ENCODE measurements at places on chromosomes 6 and 20. TPM values are rescaled to one million over a fixed set of nuclear protein-coding genes. Genes with fewer than 3 reads are reported as not detected.

- no peak for DNase-seq
These were observed 14.6 kb downstream of the GMDS start for GRCh38 chr6:2230659-2231277.

DNA sequence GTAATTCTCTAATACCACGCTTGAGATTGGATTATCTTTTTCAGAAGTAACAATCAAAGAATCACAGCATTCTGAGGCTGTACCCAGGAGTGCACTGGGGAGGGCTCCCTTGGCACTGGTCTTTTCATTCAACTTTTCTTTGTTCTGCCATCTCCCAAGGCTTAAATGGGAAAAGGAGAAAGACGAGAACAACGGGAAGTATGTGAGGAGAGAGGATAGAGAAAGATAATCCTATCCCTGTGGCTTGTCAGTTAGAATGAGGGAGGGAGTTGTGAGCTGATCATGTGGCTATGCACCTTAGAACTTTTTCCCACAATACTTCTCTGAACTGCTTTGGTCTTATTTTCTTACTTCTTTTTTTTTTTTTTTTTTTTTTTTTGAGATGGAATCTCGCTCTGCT, 83.1 kb downstream of the CAP2 start:
- DNase-seq = no peak

DNA sequence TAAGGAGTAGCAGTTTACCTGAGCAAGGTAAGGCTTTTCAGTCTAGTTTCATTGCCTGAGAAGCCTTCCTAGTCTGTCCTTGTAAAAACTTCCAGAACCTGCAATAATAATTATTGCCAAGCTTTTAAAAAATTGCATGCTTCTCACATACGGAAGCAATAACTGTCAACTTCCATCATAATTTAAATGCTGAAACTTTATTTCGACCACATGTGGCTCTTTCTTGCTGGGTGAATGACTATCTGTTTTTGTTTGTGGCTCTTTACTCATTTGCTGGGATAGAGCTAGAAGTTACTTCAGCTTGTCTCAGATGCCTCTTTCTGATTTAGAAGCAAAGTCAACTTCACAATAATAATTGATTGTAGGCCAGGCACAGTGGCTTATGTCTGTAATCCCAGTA, 95.9 kb upstream of the COL21A1 start:
- no peak for DNase-seq

DNA sequence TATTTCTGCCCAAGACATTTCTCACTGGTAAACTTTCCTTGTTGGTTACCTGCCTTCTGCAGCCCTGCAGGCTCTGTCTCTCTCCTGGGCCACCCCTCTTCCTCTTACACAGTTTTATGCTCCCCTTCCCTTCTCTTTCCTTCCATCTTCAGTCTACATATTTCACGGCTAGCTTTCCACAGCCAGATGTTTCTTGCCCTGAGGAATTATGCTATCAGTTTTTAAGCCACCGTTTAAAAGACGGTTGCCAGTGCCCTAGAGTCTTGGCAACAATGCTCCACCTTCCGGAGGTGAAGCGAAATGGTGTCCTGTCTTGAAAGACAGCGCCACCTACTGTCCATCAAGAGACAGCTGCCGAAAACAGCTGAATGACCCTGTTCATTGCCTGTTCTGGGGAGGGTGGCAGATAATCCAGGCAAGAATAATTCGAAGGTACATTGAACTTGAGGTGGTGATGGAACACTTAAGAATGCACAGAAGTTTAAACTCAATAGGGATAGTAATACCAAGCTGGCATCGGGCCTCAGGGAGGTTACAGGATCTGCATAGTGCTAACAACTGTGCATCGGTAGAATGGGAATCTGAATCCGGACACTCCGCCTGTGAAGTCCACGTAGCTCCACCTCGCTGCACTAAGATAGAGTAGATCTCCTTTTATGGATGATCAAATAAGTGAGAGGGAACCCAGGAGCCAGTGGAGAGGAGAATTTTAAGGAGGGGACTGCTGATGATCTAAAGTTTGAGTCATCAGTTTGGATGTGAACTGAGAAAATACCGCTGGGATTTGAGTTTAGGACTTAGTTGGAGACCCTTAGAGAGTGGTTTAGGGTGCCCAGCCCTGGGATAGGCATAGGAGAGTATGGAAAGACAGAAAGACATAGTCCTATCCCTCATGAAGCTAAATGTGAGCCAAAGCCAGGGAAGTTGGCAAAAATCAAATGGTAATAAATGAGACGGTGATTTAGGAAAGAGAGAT, 4.8 kb upstream of the TRIM40 start:
- peak; percentile 91 for DNase-seq

DNA sequence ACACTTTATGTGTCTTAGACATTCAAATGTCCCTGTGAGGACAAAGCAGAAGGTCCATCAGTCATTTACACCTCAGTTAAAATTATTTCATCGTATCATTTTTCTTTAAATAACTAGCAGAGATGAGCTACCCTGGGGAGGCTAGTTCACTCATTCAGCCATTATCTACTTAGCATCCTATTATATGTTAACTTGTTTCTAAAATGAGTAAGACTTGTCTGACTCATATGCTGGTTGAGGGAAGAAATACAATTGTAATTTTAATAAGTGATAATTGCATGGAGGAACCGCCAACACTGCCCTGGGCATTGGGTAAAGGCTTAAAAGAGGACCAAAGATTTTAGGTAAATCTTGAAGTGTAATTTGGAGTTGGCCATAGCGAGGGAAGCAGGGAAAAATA, 12.4 kb upstream of the PTPRK start:
- DNase-seq = peak; percentile 51

DNA sequence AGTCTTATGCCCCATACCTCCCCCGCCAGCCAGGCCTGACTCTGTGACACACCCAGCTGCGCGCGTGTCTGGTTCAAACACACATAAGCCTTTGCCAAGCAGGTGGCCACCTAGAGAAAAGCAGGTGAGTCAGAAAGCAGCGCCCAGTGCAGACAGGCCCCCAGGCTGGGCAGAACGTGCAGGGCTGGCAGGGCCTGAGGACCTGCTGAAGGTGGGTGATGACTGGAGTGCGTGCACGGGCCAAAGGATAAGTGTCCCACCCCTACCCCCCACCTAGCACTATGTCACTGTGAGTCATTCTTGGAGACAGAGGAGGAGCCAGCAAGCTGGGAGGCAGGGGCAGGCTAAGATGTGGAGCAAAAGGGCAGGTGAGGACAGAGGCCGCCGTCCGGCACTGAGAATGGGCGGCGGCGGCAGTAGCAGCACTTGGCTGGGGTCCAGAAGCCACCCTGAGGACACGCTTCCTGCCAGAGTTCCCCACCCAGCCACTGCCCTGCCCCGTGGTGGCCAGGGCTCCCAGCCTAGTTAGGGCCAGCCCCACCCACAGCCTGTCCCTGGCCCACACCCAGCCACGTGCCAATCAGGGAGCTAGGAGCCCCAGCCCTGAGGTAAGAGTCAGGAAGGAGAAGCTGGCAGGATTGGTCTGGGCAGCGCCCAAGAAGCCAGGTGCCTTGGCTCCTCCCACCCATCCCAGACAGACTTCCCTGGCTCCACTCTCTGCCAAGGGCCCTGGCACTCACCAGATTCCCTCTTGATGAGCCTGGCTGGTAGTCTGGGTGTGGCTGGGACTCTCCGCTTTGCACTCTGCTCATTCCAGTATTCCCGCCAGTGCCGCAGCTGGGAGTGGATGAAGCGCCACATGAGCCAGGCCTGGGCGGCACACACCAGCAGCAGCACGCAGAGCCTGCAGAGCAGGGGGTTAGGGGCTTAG, 72.7 kb downstream of the TRAM2 start:
- peak; percentile 97 for DNase-seq

GRCh38 chr6:28944412-28944865, 20.7 kb upstream of the TRIM27 start:
- peak; percentile 80 for DNase-seq

DNA sequence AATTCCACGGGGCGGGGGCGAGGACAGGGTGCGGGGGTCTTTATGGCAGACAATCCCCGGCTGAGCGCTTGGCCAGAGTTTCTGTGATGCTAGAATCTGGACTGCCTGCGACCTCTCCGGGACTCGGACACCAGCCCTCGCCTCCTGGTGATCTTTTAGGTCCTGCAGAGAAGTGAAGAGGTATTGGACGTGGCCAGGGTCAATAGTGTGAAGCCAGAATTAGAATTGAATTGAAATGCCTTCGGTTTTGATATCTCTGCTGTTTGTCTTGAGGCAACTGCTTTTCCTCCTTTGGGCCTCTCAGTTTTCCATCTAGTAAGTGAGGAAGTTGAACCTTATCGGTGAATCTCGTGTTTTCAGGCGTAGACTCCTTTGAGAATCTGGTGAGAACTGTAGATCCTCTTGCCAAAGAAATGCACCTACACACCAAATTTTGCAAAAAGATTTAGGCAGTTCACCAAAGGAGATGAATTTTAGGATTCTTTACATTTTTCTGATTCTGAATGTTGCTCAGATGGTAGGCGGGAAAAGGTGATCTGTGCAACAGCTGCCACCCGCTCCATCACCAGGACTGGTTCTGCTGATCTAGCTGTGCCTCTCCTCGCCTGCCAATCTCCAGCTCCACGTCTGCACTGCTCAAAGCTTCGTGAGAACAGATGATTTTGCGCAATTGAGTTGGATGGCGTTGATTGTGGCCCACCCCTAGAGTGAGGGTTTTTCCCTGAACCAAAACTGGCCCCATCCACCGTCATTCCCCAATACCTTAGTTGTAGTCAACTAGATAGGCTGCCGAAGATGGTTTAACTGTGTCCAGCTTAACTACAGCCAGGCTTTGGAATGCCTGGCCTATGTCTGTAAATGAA, 837 bp upstream of the OSER1 start:
- DNase-seq = peak; percentile 80

DNA sequence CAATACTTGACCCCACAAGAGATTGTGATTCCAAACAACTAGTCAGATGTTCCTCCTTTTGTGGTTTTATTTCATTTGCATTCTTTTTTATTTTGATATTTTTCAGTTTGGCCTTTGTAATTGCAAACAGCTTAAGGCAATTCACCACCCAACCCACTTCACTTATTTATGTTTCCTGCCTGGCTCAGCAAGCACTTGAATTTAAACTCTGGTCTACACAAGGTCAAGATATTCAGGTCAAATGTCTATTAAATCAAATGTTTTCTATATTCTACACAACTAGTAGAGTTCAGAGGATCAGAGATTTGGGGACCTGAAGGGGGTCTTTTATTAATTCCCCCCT, 100.1 kb downstream of the SGK1 start:
- peak; percentile 8 for DNase-seq

DNA sequence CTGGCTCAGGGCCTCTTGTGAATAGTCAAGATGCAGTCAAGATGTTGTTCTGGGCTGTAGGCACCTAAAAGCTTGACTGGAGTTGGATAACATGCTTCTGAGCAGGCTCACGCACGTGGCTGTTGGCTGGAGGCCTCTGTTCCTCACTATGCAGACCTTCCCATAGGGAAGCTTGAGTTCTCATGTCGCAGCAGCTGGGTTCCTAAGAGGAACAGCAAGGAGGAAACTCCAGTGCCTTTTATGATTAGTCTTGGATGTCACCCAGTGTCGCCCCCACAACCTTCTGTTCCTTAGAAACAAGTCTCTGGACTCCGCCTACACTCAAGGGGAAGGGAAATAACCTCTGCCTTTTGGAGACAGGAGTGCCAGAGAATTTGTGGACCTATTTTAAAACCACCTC, 210.7 kb downstream of the BCAS1 start:
- peak; percentile 39 for DNase-seq

GRCh38 chr6:111503194-111503593, 20.2 kb upstream of the REV3L start:
- DNase-seq = no peak

GRCh38 chr20:46963758-46964617, 69.3 kb downstream of the EYA2 start:
- DNase-seq = no peak

DNA sequence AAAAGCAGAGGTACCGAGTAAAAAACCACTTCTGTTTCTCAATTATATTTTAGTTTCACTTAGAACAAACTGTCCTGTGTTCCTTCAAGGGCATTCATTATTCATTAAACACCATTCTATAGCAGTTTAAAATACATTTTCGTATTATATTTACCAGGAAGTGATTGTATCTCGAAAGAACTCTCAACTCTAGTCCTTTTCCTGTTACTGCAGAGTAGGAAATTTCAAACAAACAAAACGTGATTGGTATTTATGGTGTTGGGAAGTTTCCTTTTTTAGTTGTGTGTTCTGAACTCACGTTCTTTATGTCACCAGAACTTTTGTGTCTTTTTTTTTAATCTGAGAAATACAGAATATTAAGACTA, 139.5 kb upstream of the BTBD3 start:
- DNase-seq = peak; percentile 18

GRCh38 chr6:21665110-21665391, 71.5 kb downstream of the SOX4 start:
- DNase-seq = peak; percentile 45

- DNase-seq = peak; percentile 5
These were observed 313.2 kb downstream of the TFAP2A start for GRCh38 chr6:10101551-10102252.

DNA sequence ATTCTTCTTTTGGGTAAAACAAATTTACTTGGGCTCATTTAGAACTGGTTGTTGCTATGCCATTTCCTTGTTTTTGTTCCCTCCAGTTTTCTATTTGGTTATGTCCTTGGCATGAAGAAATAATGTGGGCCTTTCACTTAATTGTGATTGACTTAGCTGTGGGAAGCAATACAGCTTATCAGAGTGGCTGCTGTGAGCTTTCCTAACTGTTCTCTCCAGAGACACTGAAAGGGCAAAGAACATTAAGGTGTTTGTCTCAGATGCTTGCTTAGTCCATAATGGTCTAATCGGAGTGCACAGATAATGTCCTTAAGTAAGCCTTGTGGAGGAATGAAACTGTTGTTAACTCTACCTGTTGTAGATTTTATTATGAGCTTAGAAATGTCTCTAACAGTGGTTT, 56.6 kb downstream of the SH3BGRL2 start:
- no peak for DNase-seq

- DNase-seq = no peak
These were observed 47.2 kb downstream of the QKI start for GRCh38 chr6:163461696-163462095.

- DNase-seq = no peak
These were observed 153.3 kb upstream of the ARG1 start for GRCh38 chr6:131419702-131420101.

DNA sequence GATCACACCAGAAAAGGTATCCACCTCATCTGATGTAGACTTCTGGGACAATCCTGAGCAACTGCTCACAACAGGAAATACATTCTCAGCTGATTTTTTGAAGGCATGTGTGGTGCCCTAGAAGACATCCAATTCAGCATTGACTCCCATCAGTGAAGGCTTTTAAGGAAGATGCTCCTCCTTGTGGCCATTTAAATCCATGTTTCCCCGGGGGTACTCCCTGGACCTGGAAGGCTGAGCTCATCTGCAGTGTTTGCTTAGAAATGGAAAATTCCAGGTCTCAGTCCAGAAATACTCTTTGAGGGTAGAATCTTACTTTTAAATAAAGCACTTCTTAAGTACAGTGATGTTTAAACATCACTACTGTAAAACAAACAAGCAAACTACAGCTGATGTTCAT, 195.5 kb upstream of the PDE10A start:
- DNase-seq = peak; percentile 13

GRCh38 chr6:26414281-26414680, 12.2 kb downstream of the BTN3A1 start:
- DNase-seq = no peak

UNC5CL gene
- not detected for polyA plus RNA-seq

EYA2 gene
- 0.14 TPM for polyA plus RNA-seq

EYS gene
- 0.10 TPM for polyA plus RNA-seq

FOXS1 gene
- polyA plus RNA-seq = not detected

ADGB gene
- polyA plus RNA-seq = not detected

TCEA2 gene
- polyA plus RNA-seq = 67.9 TPM
